ENCODE measurements at places on chromosomes 6 and 20.
A peak's percentile ranks its signal among the peaks of the same experiment; 100 is the strongest.

GRCh38 chr6:134123666-134124208 is 71.3 kb upstream of the SLC2A12 start:
- DNase-seq, result peak; percentile 30

- DNase-seq, result peak; percentile 20
Observed at GRCh38 chr6:93165850-93166430, 253.4 kb downstream of the EPHA7 start.

DNA sequence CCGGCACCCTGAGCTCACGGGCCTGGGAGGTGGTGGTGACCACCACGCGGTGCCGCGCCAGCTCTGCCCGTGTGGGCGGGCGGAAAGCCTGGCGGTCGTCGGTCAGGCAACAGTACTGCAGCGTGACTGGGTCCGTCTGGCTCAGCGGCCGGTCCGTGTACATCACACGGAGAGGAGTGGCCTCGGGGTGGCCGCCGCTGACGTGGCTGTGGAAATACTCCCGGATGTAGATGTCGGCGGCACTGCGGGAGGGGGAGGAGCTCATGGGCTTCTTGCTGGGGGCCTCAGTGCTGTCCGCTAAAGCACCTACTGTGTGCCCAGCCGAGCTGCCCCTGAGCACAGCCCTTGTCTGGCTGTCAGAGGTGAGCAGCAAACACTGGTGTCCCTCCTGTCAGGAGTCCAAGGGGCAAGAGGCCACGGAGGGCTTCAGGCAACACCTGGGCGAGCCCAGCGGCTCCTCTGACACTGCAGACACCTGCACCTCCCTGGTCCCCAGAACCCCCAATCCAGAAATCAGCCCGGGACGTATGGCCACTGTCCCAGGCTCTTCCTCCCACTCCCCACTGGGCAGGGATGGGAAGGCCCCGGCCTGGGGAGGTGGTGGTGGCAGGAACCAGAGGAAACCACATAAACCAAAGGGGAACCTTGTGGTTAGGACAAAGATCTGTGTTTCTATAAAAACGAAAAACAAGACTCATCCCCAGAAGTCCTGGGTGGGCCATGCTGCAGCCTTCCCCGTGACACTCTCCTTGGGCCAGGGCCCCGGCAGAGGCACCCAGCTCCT is 6.5 kb downstream of the HELZ2 start:
- DNase-seq, result no peak

DNA sequence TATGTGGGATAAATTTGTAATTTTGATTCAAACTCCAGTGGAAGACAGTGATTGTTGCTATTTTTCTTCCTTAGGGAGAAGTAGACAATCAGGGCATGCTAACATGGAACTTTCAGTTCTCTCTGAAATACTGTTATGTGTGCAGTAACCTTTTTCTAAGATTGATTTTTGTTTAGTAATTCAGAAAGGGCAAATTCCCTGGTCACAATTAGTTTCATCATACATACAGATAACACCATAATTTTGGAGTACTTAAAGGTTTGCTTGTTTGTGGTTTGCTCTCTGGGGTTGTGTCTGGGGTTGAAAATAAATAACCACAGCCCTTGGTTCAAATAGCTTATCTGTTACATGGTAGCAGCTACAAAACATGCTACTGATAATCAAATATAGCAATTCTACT is 34.4 kb downstream of the ADGRG6 start:
- no peak for DNase-seq

- no peak for DNase-seq
Observed at GRCh38 chr6:42939810-42940167, 10.5 kb downstream of the CNPY3 start.

DNA sequence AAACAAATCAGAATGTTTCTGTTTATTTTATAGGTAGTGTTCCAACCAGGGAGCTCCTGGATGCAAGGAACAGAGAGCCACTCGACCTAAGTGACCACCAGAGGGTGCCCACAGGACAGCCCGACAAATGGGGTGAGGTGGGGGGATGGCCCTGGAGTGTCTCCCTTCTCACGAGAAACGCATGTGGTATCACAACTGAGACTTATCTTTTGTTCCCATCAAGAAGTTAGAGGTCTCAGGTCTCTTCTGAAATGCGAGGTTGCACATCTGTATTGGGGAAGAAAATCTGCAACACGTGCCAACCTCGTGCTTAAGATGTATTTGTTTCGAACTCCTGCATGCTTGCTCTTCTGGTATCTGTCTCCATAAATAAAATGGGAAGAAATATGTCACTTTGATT is 104.0 kb downstream of the ISM1 start:
- peak; percentile 20 for DNase-seq

GRCh38 chr6:109000289-109000688 is 94.4 kb downstream of the SESN1 start:
- no peak for DNase-seq
